ENCODE measurements at places on chromosomes 5 and 9. TPM values are rescaled to one million over a fixed set of nuclear protein-coding genes. Genes with fewer than 3 reads are reported as not detected.

GRCh38 chr5:177438468-177438867 is 8.1 kb upstream of the PRR7 start:
- H3K4me3 ChIP-seq = no peak overlapping the region
- H3K27ac ChIP-seq = no peak overlapping the region
- H3K36me3 ChIP-seq = peaks cover 64% of the 10 kb centered on the region
- H3K4me1 ChIP-seq = peaks cover 9% of the 10 kb centered on the region
- H3K27me3 ChIP-seq = no peaks in the 10 kb centered on the region
- no peak for DNase-seq

- H3K27me3 ChIP-seq = no peaks in the 10 kb centered on the region
- no peak overlapping the region for H3K27ac ChIP-seq
- no peaks in the 10 kb centered on the region for H3K4me1 ChIP-seq
- no peaks in the 10 kb centered on the region for H3K36me3 ChIP-seq
- DNase-seq = no peak
- H3K4me3 ChIP-seq = no peak overlapping the region
Observed at GRCh38 chr9:1994180-1994579, 21.0 kb upstream of the SMARCA2 start.

- no peaks in the 10 kb centered on the region for H3K27me3 ChIP-seq
- H3K27ac ChIP-seq = no peak overlapping the region
- H3K4me3 ChIP-seq = no peak overlapping the region
- H3K36me3 ChIP-seq = no peaks in the 10 kb centered on the region
Observed at GRCh38 chr9:84492366-84493159, 152.0 kb upstream of the SLC28A3 start.

Gene EQTN
- 0.97 TPM for total RNA-seq

DNA sequence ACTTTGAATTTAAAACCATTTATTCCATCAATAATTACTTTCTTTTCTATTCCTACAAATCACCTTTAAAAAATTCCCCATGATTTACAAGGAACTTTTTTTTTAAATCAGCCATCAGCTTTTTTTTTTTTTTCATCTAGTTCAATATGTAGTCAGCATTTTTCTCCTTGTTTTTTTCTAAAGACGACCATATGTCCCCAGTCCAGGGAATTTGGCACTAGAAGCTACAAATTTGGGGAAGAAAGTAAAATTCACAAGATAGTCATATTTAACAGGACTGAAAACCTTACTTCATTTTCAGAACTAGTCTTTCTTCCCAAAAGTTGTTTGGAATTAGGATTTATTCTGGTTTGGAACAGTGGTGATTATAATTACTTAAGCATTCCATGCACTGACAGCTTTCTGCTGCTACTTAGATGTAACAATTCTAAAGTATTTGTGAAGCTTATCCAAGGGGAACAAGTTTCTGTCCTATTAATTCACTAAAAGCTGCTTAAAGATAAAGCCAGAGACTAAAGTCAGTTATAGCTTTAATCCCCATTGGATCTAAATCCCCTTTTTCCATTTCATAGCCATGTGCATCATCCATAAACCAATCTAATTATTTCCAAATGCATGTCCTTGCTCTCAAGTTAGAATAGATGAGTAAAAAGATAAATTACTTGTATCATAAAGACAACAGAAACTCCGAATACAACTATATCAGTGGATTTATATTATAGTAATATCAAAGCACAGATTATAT is 7.4 kb upstream of the SNCAIP start:
- no peak overlapping the region for H3K4me3 ChIP-seq
- H3K4me1 ChIP-seq = peaks cover 3% of the 10 kb centered on the region
- no peak overlapping the region for H3K27ac ChIP-seq
- H3K27me3 ChIP-seq = no peaks in the 10 kb centered on the region
- DNase-seq = no peak

Gene NTNG2
- 0.08 TPM for total RNA-seq

- no peaks in the 10 kb centered on the region for H3K36me3 ChIP-seq
- no peaks in the 10 kb centered on the region for H3K27me3 ChIP-seq
- no peak for DNase-seq
- no peak overlapping the region for H3K4me3 ChIP-seq
Observed at GRCh38 chr5:59724482-59725391, 168.8 kb downstream of the PDE4D start.

GRCh38 chr9:38226491-38226951 is 157.5 kb upstream of the SHB start:
- peaks cover 9% of the 10 kb centered on the region for H3K27me3 ChIP-seq
- no peak overlapping the region for H3K4me3 ChIP-seq
- H3K4me1 ChIP-seq = peaks cover 11% of the 10 kb centered on the region
- H3K27ac ChIP-seq = no peak overlapping the region
- no peaks in the 10 kb centered on the region for H3K36me3 ChIP-seq
- DNase-seq = no peak

DNA sequence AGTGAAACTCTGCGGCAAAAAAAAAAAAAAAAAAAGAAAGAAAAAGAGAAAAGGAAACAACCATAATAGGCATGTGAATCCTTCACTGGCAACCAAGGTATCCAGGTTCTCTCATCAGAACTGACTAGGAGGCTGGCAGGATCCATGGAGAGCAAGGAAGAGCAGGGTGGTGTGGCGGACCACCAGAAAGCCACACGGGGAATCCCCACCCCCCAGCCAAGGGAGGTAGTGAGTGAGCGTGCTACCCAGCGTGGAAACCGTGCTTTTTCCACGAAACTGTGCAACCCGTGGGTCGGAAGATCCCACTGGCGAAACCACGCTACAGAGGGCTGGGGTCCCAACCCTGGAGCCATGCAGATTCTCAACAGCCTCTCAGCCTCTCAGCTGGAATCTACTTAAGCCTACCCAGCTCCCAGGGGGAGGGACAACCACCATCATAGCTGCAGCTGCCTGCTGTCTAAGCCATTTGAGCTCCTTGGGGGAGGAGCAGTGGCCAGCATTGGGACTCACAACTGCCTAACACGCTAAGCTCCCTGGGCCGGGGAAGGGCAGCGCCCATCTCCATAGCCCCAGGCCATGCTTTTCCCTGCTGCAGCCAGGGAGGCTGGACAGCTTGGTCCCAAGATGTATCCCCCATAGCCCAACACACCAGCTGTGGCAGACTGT is 91.6 kb downstream of the PRELID2 start:
- no peaks in the 10 kb centered on the region for H3K27me3 ChIP-seq
- no peak overlapping the region for H3K27ac ChIP-seq

Gene RABEPK
- 14.6 TPM for total RNA-seq

DNA sequence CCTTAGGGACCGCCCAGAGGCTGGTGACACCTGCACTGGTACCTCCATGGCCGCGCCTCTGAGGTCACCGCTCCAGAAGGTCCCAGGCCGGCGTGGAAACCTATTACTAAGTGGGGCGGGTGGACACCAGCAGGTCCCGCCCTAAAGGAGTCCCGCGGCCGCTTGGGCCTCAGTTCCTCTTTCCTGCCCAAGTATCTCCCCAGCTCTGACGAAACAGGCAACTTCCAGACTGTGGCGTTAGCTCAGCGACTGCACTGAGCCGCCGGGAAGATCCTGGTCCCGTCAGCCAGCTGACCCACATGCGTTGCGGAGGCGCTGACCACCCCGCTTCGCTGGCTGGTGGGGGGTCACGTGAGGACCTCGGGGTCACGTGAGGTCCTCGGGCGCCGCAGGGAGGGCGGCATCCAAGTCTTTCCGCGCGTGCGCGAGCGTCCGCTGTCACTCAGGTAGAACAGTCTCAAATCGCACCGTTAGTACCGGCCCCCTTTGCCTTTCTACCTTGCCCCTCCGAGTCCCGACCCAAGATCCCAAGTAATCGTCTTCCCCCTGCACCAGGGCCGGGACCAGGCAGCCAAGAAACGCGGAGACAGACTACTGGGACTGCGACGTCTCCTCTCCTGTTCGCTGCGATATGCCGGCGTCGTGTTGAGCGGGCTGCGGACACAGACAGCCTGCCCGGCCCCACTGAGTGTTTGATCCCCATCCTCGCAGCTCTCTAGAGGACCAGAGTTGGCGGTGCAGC is 53.7 kb upstream of the KDM4C start:
- DNase-seq = peak; percentile 88
- no peaks in the 10 kb centered on the region for H3K36me3 ChIP-seq
- peak overlapping the region; percentile 18 for H3K27ac ChIP-seq
- peak overlapping the region; percentile 58 for H3K4me3 ChIP-seq
- H3K27me3 ChIP-seq = no peaks in the 10 kb centered on the region

GRCh38 chr9:109426626-109427402 is 71.3 kb downstream of the PTPN3 start:
- no peak overlapping the region for H3K27ac ChIP-seq
- peaks cover 8% of the 10 kb centered on the region for H3K4me1 ChIP-seq
- H3K4me3 ChIP-seq = no peak overlapping the region
- no peaks in the 10 kb centered on the region for H3K27me3 ChIP-seq

DNA sequence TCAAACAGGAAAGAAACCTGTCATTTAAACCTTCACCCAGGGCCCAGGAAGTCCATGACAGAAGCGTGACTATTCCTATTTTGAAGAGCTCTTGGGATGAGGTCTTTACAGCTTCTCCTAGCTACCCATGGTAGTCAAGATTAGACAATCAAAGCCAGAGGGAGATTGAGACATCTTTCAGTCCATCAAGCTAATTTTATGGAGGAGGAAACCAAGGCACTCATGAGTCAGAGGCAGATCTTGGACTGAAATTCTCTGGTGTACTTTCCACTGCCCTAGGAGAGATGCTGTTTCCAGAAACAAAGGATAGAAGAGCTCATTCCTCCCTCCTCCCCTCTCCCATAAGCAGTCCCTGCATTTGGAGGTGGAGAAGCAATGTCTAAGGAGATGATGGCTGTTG is 9.2 kb downstream of the TNFSF8 start:
- DNase-seq = no peak
- H3K27me3 ChIP-seq = peaks cover 12% of the 10 kb centered on the region
- no peak overlapping the region for H3K4me3 ChIP-seq
- H3K27ac ChIP-seq = no peak overlapping the region

Gene IQGAP2
- 49.0 TPM for total RNA-seq

DNA sequence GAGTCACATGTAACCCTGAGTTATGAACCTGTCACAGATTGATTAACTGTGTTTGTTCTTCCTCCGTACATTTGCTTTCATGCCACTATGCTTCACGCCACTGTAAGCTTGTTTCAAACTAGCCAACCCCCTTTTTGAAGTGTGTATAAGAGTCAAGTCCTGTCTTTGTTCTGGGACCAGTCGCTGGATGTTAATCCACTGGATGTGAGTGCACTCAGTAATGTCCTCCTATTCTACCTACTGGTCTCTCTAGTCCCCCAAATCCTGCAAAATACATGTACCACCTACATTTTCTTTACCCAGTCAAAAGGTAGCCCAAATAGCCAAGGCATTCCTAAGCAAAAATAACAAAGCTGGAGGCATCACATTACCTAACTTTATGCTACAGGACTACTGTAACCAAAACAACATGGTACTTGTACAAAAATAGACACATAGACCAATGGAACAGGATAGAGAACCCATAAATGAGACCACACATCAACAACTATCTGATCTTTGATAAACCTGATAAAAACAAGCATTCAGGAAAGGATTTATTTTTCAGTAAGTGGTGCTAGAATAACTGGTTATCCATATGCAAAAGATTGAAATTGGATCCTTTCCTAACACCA is 1139.1 kb upstream of the SEMA6A start:
- no peaks in the 10 kb centered on the region for H3K4me1 ChIP-seq
- no peaks in the 10 kb centered on the region for H3K27me3 ChIP-seq
- no peak for DNase-seq
- no peak overlapping the region for H3K27ac ChIP-seq
- no peaks in the 10 kb centered on the region for H3K36me3 ChIP-seq

GRCh38 chr5:168269937-168270330 is 21.5 kb upstream of the WWC1 start:
- no peaks in the 10 kb centered on the region for H3K36me3 ChIP-seq
- no peaks in the 10 kb centered on the region for H3K27me3 ChIP-seq
- DNase-seq = no peak
- no peak overlapping the region for H3K27ac ChIP-seq
- H3K4me1 ChIP-seq = peaks cover 18% of the 10 kb centered on the region
- no peak overlapping the region for H3K4me3 ChIP-seq

DNA sequence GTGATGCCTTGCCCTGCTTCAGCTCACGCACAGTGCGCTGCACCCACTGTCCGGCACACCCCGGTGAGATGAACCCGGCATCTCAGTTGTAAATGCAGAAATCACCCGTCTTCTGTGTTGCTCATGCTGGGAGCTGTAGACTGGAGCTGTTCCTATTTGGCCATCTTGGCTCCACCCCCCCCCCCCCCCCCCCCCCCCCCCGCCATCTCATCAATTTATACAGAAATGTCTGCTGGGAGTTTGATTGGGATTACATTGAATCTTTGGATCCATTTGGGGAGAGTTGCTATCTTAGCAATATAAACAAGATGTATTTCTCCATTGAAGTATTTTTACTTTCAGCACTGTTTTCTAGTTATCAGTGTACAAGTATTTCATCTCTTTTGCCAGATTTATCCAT is 55.2 kb downstream of the RIC1 start:
- peaks cover 6% of the 10 kb centered on the region for H3K4me1 ChIP-seq
- no peaks in the 10 kb centered on the region for H3K36me3 ChIP-seq
- no peak overlapping the region for H3K27ac ChIP-seq
- H3K4me3 ChIP-seq = no peak overlapping the region
- H3K27me3 ChIP-seq = no peaks in the 10 kb centered on the region

- peaks cover 19% of the 10 kb centered on the region for H3K36me3 ChIP-seq
- no peak for DNase-seq
- no peak overlapping the region for H3K4me3 ChIP-seq
- H3K4me1 ChIP-seq = peaks cover 40% of the 10 kb centered on the region
- no peaks in the 10 kb centered on the region for H3K27me3 ChIP-seq
- H3K27ac ChIP-seq = no peak overlapping the region
Observed at GRCh38 chr9:127912882-127913281, 4.0 kb downstream of the ST6GALNAC4 start.

- no peaks in the 10 kb centered on the region for H3K27me3 ChIP-seq
- no peak for DNase-seq
- H3K4me1 ChIP-seq = no peaks in the 10 kb centered on the region
- H3K27ac ChIP-seq = no peak overlapping the region
Observed at GRCh38 chr5:139597134-139597533, 36.0 kb downstream of the UBE2D2 start.

- no peaks in the 10 kb centered on the region for H3K36me3 ChIP-seq
- DNase-seq = peak; percentile 23
- no peak overlapping the region for H3K27ac ChIP-seq
- no peaks in the 10 kb centered on the region for H3K27me3 ChIP-seq
- H3K4me1 ChIP-seq = peaks cover 20% of the 10 kb centered on the region
Observed at GRCh38 chr5:1536871-1537602, 13.3 kb upstream of the LPCAT1 start.

GRCh38 chr9:95481000-95481399 is 35.8 kb downstream of the PTCH1 start:
- peaks cover 45% of the 10 kb centered on the region for H3K36me3 ChIP-seq
- H3K4me1 ChIP-seq = peaks cover 29% of the 10 kb centered on the region
- no peak for DNase-seq
- no peak overlapping the region for H3K4me3 ChIP-seq
- no peak overlapping the region for H3K27ac ChIP-seq
- no peaks in the 10 kb centered on the region for H3K27me3 ChIP-seq

DNA sequence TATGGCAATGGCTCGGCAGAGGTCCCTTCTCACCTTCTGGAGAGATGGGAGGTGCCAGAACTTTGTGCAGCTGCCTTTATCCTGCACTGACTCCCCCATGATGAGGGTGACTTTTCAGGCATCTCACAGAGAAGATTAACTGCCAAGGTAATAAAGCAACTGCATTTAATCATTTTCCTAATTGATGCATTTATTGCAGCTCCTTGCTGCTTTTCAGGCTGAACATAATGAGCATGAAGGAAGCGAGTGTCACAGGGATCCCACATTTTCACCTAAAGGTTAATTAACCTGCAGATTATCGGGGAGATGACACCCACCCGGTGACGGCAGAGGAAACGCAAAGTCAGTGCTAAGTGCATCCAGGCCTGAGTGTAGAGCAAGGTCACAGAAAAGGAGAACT is 154.3 kb downstream of the ICE1 start:
- H3K4me3 ChIP-seq = no peak overlapping the region
- DNase-seq = no peak
- no peaks in the 10 kb centered on the region for H3K36me3 ChIP-seq
- H3K4me1 ChIP-seq = peaks cover 3% of the 10 kb centered on the region
- no peak overlapping the region for H3K27ac ChIP-seq

Gene GNA14
- 0.42 TPM for total RNA-seq

Gene FOXD1
- 0.52 TPM for total RNA-seq

Gene GKAP1
- total RNA-seq = 1.1 TPM
